T-cell (primary cell): ENCODE measurements at places on chromosomes 13 and 19.
A peak's percentile ranks its signal among the peaks of the same experiment; 100 is the strongest.

GRCh38 chr19:12730064-12730463 lies 4.4 kb downstream of the TRIR start:
- no peak for DNase-seq

DNA sequence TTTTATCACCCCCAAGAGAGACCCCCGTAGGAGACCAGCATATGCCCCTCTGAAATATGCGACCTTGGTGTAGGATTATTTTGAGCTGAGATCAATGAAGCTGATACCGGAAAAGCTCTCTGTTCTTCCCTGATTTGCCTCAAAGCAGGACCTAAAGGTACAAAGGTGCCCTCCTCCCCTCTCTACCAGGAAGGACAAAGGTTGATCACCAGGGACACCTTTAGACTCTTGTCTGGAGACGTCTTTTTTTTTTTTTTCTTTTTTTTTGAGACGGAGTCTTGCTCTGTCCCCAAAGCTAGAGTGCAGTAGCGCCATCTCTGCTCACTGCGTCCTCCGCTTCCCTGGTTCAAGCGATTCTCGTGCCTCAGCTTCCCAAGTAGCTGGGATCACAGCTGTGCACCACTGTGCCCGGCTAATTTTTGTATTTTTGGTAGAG lies 792 bp upstream of the PEX11G start:
- no peak for DNase-seq

GRCh38 chr19:4474514-4475022 lies 2.5 kb downstream of the HDGFL2 start:
- no peak for DNase-seq

DNA sequence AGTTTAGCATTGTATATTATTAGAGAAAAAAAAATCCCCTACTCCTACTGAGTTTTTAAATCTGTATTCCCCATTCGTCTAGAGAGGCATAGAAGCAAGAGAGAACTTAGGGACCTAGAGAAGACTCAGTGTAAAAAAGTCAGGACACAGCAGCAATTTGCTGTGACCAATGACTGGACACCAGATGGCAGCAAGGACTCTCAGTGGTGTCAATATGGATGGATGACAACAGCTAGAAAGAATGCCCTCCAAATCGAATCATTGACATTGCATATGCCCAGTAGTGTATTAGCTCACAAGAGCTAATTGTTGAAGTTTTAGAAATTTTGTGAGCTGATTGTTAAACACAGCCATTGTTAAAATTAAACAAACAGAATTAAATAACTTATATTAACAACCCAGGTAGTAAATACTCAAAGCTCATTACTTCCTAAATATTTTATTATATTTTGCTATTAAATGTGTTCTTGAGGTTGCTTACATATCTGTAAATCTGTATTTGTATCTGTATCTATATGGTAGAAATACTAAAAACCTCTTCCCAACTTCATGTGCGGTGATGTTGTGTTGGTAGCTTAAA lies 43.9 kb downstream of the SIAH3 start:
- DNase-seq: no peak

DNA sequence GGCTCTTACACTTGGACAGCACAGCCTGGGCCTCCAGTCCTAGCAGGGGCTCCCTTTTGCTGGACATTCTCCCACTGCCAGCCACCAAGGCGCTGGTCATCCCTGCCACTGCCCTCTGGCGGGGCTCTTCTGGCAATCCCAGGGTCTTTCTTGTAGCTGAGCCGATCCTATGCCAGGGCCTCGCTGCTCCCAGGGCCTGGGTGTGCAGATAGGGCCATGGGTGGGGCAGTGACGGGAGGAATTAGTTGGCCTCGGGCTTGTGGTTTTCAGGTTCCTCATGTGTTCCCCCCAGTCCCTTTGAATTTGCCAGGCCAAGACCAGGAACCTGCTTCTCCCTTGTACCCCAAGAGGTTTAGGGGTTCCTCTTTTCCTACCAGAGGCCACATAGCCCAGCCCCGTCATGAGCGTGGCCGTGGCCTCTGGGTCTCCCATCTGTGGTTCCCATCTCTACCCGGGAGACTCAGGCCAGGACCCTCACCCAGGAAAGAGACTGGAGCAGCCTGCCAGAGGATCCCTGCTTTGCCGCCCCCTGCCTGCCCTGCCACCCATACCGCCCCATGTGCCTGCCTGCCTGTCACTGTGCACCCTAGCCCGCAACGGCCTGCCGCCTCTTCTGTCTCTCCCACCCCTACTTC lies 26.2 kb downstream of the TMED1 start:
- DNase-seq: no peak

DNA sequence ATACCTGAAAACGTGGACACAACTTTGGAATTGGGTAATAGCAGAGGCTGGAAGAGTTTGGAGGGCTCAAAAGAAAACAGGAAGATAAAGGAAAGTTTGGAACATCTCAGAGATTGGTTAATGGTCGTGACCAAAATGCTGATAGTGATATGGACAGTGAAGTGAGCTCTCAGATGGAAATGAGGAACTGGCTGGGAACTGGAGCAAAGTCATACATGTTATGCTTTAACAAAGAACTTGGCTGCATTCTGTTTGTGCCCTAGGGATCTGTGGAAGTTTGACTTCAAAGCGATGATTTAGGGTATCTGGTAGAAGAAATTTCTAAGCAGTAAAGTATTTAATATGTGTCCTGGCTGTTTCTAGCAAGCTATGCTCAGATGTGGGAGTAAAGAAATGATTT lies 136.2 kb downstream of the DNAJC3 start:
- no peak for DNase-seq

DNA sequence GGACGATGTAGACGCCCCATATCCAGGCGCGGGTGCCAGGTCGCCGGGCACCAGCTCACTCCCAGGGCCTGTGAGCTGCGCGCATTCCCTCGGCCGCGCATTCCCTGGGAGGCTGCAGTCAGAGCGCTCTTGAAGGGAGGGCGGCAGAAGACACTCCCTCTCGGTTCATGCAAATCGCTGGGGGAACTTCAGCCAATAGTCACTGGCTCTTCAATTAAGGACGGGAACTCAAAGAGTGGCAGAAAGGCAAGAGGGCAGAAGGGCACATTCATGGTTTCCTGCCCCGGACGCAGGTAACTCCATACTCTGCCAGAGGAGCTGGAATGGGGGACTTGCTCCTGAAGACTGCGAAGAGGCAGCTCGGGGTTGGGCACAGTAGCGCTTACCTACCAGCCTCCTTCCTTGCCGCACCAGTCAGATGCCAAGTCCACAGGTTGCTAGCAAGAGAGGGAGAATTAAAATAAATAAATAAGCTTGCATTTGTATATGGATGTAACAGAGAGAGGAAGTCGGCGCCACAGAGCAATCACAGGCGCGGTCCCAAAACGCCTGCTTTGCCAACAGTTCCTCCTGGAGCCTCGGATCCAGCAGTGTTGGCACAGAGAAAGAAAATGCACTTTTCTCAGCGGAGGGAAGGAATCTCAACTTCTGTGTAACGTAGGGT lies 459 bp downstream of the PCDH20 start:
- no peak for DNase-seq

DNA sequence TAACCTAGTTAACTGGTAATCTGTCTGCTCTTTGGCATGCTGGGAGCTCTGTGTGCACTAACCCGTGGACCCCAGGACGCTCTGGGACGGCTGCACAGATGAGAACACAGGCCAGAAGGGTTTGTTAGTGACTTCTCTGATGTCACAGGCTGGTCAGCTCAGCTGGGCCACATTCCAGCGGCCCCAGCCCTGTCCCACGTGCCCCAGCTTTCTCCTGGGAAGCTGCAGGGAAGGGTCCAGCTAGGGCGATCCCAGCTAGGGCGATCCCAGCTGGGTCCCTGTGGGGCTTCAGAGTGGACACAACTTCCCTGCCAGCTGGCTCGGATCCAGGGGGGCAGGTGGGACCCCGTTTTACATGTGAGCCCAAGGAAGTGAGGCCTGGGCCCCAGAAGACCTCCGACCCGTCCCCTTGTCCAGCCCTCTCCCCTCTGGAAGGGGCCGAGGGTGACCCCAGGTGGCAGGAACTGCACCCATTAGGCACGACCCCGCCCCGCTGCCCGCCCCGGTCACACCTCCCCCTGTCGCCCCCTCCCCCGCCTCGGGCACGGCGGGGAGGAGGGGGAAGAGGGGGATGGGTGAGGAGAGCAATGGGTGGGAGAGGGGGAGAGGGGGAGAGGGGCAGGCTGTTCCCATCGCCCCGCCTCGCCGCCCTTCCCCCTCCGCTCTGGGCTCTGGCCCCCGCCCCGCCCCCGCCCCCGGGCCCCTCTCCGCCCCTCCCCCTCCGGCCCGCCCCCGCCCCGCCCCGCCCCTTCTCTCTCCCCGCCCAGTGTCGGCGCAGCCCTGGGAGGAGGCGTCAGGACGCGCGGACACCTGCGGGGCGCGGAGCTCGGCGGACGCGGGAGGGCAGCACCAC lies 75.2 kb upstream of the MCF2L start:
- DNase-seq: no peak

DNA sequence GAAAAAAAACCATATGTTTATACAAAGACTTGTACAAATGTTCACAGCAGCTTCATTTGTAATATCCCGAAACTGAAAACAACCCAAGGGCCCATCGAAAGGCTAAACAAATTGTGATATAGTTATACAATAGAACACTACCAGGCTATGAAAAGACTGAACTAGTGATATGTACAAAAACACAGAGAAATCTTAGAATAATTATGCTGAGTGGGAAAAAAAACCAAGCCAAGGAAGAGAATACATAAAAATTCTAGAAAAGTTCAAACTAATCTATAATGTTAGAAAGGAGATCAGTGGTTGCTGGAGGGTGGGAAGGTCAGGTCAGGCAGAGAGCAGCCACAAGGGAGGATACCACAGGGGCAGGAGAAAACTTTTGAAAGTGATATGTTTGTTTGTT lies 7.8 kb downstream of the PABPC3 start:
- DNase-seq: no peak

- no peak for DNase-seq
These were observed 5.0 kb downstream of the TLE5 start for GRCh38 chr19:3057275-3057714.

GRCh38 chr19:42378225-42379215 lies 11.6 kb downstream of the CNFN start:
- no peak for DNase-seq

DNA sequence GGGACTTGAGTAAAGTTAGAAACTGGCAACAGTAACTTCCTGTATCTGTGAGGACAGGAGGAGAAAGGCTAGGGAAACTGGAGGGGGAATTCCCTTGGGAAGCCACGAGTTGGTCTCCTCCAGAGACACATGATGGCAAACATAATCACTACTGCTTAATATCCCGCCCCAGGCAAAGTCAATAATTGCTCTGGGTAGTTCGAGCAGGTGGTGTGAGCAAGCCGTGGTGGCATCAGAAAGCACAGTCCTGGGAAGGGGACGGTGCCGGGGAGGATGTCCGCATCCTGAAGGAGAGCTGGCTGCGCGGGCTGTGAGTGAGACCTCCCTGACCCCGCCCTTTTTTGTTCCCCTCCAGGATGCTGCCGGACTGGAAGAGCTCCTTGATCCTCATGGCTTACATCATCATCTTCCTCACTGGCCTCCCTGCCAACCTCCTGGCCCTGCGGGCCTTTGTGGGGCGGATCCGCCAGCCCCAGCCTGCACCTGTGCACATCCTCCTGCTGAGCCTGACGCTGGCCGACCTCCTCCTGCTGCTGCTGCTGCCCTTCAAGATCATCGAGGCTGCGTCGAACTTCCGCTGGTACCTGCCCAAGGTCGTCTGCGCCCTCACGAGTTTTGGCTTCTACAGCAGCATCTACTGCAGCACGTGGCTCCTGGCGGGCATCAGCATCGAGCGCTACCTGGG lies 1.4 kb downstream of the FFAR2 start:
- no peak for DNase-seq

DNA sequence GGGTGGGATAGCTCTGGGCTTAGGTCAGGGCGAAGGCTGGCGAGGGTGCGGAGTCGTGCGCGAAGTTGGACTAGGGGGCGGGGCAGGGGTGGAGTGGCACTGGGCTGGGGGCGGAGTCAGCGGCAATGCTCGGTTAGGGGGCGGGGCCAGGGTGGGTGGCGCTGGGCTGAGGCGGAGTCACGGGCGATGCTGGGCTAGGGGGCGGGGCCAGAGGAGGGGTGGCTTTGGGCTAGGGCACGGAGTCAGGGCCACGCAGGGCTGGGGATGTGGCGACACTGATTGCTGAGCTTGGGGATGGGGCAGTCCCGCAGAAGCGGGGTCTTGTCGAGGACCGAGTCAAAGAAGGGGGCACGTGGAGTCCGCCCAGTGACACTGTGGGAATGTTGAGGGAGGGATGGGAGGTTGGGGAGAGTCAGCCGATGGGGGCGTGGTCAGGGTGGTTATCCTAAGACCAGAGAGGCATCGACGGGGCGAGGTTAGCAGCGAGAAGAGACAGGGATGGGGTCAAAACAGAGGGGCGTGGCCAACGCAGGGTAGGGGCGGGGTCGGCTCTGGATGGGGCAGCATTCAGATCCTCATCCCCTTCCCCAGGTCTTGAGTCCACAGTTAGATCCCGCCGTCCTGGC lies 8.7 kb downstream of the HOMER3 start:
- peak; percentile 73 for DNase-seq

GRCh38 chr13:110234532-110234931 lies 72.4 kb downstream of the COL4A1 start:
- DNase-seq: no peak

- DNase-seq: peak; percentile 55
These were observed 57.3 kb downstream of the CEBPG start for GRCh38 chr19:33430674-33431277.

DNA sequence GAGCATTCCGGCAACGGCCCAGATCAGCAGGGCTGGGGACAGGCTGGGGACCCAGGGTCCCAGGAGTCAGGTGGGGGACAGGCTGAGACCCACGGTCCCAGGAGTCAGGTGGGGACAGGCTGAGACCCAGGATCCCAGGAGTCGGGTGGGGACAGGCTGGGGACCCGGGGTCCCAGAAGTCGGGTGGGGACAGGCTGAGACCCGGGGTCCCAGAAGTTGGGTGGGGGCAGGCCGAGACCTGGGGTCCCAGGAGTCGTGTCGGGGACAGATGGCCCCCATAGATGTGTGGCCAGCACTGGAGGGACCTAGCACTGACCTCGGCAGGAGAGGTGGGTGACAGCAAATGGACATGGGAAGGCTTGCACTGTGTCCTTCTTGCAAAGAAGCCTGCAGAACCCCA lies 39.7 kb upstream of the SOX1 start:
- no peak for DNase-seq

DNA sequence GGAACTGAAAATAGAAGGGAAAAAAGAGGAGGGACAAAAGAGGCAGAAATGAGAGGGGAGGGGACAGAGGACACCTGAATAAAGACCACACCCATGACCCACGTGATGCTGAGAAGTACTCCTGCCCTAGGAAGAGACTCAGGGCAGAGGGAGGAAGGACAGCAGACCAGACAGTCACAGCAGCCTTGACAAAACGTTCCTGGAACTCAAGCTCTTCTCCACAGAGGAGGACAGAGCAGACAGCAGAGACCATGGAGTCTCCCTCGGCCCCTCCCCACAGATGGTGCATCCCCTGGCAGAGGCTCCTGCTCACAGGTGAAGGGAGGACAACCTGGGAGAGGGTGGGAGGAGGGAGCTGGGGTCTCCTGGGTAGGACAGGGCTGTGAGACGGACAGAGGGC lies at the start of gene CEACAM5:
Gene CEACAM5, plus strand, starts transcription at position 146 of the 400 bp plus-strand sequence. Its CDS starts 106 bp downstream, at position 252.
- DNase-seq: no peak

GRCh38 chr19:17136617-17137016 lies 61.0 kb downstream of the MYO9B start:
- DNase-seq: no peak

- no peak for DNase-seq
These were observed 204.6 kb downstream of the VWA8 start for GRCh38 chr13:41756198-41756880.

GRCh38 chr19:48393559-48394330 lies at the start of gene GRIN2D:
Gene GRIN2D (plus strand): TSS chr19:48393668. CDS start chr19:48398393, 4,725 bp downstream.
- no peak for DNase-seq

- no peak for DNase-seq
These were observed 103.7 kb upstream of the USP29 start for GRCh38 chr19:57016076-57016475.
